ENCODE measurements at places on chromosomes 11 and 22.

- no peak for DNase-seq
These were observed 125.8 kb upstream of the ARHGAP42 start for GRCh38 chr11:100561323-100561722.

DNA sequence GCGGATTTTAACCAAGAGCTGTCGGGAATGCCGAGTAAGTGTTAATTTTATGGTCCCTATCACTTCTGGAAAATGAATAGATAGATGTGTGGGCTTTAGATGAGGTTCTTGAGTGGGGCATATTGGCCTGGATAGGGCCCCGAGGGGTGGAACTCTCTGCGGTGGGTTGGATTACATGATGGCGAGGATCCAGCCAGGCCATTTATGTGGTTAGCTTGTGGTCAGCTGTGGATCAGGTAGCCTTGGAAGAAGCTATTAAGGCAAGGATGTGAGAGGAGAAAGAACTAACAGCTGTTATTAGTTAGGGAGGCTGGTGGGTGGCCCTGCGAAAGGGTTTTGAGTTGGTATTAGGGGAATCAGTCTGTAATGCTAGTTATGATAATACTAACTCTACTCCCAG is 268.4 kb downstream of the NELL1 start:
- no peak for DNase-seq

DNA sequence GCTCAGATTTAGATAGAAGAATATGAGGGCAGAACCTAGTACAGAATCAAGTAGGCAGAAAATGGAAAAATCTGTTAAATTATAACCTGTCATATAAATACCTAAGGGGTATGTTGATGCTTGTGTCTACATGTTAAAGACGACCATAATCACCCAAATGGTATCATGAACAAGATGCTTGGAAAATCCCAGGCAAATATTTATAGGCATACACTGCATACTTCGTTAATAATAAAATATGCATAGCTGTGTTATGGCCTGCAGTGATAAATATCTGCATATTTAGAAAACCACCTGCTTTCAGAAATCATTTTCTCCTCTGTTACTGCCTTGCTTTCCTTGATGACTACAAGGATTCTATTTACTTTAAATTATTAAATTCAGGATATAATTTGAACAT is 18.9 kb upstream of the DDX10 start:
- DNase-seq: no peak

DNA sequence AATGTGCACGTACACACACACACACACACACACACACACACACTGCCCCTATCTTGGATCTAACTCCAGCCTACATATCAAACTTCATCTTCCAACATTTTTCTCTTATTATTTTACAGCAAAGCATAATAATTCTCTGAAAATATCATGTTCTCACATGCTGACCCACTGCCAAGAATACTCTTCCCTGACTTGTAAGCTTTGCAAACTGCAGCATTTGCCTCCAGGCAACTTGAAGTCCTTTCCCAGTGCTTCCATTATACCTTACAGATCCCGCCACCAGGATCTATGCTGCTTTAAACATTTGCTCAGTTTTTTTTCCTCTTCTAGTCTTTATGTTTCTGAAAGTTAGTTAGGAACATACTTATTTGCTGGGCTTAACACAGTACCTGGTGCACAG is 483.3 kb upstream of the ARHGAP42 start:
- peak; percentile 2 for DNase-seq

DNA sequence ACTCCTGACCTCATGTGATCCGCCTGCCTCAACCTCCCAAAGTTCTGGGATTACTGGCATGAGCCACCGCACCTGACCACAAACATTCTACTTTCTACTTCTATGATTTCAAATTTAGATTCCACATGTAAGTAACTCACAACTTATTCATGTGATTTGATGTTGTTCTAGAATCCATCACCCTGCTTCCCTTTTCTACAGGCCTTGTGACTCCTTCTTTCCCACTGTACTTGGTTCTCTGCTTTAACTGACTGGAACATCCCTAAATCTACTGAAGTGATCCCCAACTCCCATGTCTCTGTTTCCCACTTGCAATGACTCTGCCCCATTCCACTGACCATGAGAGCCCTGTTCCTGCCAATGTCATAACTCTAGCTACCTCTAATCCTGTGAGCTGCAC is 25.7 kb upstream of the MRPL17 start:
- no peak for DNase-seq

DNA sequence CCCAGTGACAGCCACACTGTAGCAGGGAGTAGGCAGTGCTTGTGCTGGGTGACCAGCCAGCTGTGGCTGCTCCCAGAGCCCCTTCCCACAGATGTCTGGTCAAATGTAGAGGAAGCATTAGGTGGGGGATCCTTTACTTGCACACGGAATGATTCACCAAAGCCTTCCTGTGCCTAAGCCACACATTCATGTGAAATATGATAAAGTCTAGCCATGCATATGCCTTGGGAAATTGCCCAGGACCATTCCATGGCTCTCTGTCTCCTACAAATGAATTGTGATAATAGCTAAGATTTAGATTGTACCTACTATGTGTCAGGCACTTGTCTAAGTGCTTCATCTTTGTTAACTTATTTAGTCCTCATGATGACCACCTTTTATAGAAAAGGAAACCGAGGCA is 217.5 kb upstream of the E2F8 start:
- DNase-seq: peak; percentile 72

GRCh38 chr11:70233511-70233934 is 30.4 kb downstream of the FADD start:
- DNase-seq: peak; percentile 68

DNA sequence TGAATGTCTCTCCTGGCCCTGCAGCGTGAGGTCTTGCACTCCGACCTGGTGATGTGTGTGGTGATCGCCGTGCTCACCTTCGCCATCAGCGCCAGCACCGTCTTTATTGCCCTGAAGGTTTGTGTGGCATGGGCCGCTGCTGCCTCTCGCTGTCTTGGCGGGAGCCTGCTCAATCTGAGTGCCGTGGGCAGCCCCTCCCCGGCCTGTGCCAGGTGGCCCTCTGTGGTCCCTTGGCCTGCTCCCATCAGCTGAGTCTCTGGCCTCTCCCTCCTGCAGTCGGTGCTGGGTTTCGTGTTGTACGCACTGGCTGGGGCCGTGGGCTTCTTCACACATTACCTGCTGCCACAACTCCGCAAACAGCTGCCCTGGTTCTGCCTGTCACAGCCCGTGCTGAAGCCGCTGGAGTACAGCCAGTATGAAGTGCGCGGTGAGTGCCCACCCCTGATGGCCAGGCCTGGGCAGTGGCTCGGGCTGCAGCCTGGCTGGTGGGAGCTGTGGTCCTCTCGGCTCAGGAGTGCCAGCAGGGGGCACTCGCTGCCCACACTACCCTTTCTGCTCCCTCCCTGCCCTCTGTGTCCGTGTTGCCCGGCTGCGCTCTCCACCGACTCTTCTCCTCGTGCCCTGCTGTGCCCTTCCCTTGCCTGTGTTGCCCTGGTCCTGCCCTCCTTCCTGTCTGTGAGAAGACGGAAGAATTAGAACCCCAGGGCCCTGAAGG is 10.2 kb downstream of the PCNX3 start:
- peak; percentile 24 for DNase-seq

DNA sequence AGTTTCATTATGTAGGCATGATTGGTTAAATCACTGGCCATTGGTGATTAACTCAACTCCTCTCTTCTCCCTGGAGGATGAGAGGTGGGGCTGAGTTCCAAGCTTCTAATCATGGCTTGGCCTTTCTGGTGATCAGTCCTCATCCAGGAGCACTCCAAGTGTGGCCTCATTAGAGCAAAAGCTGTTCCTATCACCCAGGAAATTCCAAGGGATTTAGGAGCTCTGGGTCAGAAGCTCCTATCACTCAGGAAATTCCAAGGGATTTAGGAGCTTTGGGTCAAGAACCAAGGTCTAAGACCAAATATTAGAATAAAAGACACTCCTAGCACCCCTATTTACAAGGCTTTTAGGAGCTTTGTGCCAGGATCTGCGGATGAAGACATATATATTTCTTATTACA is 168.0 kb upstream of the BDNF start:
- DNase-seq: no peak

- DNase-seq: no peak
These were observed 40.7 kb upstream of the RTL6 start for GRCh38 chr22:44538518-44539315.

GRCh38 chr22:47279746-47280145 is 517.3 kb downstream of the TBC1D22A start:
- DNase-seq: no peak

GRCh38 chr11:109728056-109728455 is 306.1 kb downstream of the C11orf87 start:
- DNase-seq: no peak

DNA sequence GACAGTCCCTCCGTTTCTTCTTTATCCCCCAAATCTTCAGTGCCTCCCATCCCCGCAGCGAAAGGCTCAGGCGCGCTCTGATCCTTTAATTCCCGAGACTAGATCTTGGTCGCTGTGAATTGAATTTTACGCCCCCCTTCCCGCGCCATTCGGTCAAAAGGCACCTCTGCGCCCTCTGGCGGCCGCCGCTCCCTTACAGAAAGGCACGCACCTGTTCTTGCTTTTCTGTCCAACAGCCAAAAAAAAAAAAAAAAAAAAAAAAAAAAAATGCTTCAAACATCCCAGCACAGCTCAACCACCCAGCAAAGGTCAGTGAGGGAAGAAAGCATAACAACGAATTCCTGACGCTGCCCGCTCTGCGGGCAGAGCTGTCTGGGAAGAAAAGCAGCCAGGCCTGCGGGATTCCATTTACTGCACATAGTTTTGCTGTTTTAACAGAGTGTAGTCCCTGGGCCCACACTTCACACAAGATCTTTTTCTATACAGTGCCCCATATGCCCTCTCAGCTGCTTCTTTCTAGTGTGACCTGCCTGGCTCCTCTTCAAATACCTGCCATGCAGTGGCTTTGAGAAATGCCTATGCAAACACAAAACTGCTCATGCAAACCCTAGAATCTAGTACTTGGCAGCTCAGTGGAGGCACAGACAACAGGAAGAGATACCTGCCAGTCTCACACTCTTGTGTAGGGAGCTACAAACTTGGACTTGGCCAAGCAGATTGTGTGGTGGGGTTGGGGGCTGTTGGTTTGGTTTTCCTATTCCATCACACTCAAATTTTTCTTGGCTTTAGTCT is 1.3 kb upstream of the ESAM start:
- peak; percentile 56 for DNase-seq

- no peak for DNase-seq
These were observed 13.4 kb downstream of the PRDM11 start for GRCh38 chr11:45159781-45160365.

GRCh38 chr22:25131198-25131887 is 68.3 kb upstream of the CRYBB3 start:
- DNase-seq: no peak

DNA sequence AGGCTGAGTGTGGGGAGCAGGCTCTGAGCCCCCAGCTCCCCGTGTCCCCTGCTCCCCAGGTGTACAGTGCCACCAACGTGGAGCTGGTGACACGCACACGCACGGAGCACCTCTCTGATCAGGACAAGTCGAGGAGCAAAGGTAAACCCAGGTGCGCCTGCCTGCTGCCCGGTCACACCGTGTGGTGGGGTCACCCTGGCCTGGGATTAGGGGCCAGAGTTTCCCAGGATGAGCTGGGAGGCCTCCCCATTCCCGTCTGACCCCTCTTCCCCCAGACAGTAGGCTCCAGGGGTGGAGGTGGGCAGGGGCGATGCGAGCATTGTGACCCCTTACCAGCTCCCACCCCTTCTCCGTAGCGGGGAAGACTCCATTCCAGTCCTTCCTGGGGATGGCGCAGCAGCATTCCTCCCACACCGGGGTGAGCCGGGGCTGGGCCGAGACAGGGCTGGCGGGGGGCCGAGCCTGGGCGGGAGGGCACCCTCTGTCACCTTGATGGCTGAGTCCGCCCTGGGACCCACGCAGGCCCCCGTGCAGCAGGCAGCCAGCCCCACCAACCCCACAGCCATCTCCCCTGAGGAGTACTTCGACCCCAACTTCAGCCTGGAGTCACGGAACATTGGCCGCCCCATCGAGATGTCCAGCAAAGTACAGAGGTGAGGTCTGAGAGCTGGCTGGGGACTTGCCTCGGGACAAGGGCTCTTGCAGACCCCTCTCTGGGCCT is 3.7 kb upstream of the SSH3 start:
- DNase-seq: no peak

- DNase-seq: peak; percentile 47
These were observed 148.3 kb upstream of the POU2AF2 start for GRCh38 chr11:111097191-111097590.

DNA sequence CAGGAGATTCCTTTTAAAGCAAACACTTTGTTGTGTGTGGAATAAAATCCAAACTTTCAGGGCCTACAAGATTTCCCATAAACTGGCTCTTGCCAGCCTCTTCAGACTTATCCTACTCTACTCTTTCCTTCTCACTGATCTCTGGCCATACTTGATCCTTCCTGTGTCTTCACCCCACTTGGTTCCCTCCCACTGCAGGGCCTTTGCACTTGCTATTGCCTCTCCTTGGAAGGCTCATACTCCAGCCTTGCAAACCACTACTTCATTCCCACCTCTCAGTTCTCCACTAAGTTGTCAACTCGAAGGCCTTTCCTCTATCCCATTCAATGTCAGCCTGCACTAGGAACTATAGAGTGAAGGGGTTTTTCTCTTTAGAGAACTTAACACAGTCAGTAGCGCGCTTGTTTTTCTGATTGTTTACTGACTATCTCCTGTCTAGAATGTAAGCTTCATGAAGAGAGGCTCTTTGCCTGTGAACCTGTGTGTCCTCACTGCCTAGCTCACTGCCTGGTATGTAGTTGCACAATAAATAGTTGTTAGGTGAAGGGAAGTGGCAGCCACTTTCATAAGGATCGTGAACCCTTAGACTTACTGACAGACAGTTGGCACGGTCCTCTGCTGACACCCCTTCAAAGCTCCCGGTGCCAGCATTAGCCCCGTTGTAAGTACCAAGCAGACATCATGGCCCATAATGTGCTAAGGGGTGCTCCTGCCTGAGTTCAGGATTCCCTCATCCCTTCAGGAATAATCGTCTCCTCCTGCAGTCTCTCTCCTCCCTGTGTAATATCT is 833 bp upstream of the ME3 start:
- DNase-seq: no peak

DNA sequence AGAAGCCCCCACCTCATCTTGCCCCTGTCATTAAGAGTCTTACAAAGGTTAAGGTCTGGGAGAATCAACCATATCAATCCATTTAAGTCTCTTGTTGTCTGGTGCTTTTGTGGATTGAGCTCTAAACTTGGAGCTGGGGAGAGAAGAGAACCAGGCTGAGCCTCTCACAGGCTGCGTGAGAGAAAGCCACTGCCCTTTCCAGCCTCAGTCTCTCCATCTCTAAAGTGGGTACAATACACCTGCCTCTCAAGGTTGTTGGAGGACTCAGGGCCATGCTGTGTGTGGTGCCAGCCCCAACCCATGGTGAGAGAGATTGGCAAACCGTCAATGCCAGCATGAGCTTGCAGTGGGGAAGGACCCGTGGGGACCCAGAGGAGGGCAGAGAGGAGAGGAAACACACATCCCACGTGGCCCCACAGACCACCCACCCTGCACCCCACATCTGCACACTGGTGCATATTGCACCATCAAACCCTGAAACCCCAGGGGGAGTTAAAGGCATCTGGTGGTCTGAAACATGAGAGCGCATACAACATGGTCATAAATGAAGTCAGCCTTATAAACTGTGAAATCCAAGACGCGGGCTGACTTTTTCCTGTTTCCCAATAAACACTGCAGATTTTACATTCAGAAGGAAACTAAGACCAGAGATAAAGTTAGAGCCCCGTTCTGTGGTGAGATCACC is 27.5 kb upstream of the FBLN1 start:
- peak; percentile 72 for DNase-seq

GRCh38 chr11:18669219-18669596 is 29.4 kb upstream of the TMEM86A start:
- DNase-seq: no peak
